ENCODE measurements at places on chromosomes 16 and 17. TPM values are rescaled to one million over a fixed set of nuclear protein-coding genes. Genes with fewer than 3 reads are reported as not detected.
A peak's percentile ranks its signal among the peaks of the same experiment; 100 is the strongest.

DNA sequence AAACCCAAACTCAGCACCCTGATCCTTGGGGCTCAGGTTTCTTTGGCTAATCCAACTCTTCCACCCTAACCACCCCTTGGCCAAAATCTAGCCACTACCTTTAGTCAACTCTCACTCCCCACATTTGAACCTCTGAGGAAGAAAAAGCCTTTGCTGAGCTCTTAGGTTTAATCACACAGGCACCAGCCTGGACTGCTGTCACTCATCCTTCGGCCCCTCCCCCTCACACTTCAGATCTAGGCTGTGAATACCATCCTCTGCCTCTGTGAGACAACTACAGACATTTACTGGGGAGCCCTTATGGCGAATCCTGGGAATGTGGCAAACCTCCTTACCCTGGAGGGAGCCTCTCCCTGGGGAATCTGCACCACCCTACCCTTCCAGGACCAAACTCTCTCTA is 5.3 kb upstream of the RNASEK start:
- DNase-seq, result no peak

GRCh38 chr17:68539548-68540467 is 27.6 kb downstream of the PRKAR1A start:
- DNase-seq, result peak; percentile 22

DNA sequence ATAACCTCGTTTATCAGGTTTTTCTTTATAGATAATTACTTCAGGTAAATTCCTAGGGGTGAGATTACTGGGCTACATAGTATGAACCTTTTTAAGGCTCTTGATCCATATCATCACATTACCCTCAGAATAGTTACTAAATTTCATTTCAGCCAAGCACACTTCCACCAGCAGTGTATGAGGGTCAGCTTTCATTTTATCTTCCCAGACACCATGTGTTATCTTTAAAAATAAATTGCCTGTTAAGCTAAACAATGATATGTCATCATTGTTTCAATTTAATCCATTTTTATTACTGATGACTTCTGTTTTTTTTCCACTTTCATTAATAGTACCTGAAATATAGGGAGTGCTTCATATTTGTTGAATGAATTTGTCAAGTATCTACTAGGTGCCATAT is 33.4 kb downstream of the PRKCA start:
- no peak for DNase-seq

Gene C17orf100
- polyA plus RNA-seq, result 1.7 TPM

Gene CLEC19A
- not detected for polyA plus RNA-seq

Measured in K562 (cell line).